ENCODE measurements at places on chromosomes 2 and 18.

- DNase-seq = no peak
Measured at GRCh38 chr2:82790206-82791021, 1668.7 kb downstream of the SUCLG1 start.

DNA sequence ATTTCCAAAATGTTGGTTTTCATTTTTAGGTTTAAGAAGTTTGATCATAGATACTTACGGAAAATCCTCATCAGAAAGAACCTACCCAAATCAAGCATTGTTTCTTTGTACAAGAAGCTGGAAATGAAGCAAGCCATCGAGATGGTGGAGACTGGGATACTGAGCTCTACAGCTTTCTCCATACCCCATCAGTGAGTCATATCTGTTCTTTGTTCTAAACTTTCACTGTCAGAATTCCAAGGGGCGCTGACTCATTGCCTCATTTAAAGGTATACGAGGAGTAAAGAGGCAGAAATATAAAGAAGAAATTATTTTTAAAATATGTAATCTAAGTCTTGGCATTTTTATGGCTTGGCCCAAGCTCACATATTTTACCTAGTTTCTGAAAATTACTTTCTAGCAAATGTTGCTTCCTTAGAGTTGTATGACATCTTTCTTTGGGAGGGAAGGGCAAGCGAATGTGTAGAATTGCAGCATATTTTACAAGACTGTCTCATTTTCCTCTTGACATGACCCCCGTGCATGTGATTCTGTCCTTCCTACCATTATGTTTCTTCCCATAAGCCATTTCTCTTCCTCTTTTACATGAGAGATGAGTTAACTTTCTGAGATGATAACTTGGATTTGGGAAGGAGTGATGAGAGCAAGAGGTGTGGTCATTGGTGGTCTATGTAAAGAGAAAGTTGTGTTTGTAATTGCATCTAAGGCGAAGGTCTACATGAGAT, 41.2 kb downstream of the SLC9A4 start:
- DNase-seq = no peak

DNA sequence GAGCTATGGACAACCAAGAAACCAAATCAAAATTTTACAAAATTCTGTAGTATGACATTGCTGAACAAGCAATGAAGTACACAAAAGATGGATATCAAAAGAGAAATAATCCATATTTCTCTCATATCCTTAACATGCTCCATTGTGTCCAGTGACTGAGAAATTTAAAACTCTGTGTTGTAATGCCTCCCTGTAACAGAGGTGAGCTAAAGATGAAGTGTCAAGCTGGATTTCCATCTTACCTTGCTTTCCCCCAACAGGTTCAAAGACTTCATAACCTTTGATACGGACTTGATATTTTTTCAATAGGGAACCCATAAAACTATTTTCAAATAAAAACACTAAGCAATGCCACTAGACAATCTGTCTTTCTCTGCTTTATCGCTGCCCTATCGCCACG, 95.7 kb upstream of the SERTAD2 start:
- no peak for DNase-seq

DNA sequence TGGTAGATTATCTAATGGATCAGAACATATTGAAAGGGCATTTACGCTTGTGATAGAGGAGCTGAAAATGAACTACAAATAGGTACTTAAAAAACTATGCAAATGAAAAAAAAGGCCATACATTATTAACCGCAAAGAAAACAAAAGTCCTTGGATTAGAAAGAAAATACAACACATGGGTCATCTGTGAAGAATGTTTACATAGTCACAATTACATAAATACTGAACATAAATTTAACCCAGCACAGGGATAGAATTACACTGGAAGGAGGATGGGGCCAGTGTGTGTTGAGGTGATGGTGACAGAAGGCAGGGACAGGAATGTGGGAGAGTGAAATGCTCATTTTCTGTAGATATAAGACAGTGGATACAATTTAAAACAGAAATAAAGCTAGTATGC, 6.6 kb downstream of the NTSR2 start:
- DNase-seq = no peak

- DNase-seq = no peak
Measured at GRCh38 chr2:124001696-124002430, 23.2 kb upstream of the CNTNAP5 start.

- DNase-seq = peak; percentile 8
Measured at GRCh38 chr2:212727751-212728150, 189.1 kb upstream of the ERBB4 start.

GRCh38 chr2:150919901-150920300, 341.8 kb downstream of the RBM43 start:
- no peak for DNase-seq

DNA sequence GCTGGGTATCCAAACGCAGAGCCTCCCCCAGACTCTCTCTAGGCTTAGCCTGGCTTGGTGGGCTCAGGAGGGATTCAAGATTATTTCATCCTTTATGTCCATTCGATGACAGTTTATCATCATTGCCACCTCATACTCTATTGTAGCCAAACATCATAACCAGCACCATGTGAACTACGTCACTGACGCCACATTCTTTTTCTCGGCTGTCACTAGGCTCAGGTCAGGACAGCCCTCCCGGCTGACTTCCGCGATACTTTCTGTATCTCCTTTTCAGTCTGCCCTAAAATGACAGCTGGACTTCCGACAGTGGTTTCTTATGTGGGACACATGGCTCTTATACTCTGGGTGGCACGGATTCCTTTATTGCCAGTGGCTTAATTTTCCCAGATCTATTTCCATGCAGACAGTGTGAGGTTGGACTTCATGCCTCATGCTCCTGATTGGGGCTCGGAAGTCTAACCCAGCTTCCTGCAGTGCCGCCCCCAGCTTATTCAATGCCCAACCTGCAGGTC, 39.8 kb upstream of the SMIM21 start:
- no peak for DNase-seq

DNA sequence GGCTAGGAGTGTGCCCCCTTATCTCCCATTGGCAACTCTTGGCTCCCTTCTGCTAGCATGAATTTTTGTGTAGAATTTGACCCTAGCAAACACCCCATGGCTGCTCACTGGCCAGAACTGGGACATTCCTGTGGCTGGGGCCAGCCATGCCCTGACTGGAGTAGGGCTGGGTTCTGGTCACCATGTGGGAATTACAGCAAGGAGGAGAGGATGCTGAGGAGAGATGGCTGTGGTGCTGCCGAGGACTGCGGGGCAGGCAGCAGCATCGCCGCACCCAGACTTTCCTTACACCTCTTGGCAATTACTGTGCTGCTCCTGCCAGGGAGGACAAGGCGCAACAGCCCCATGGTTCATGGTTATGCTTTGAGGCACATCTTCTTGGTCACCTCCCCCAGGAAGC, 12.7 kb downstream of the KCNF1 start:
- no peak for DNase-seq

- peak; percentile 74 for DNase-seq
Measured at GRCh38 chr18:24019641-24020331, 5.2 kb downstream of the TTC39C start.

GRCh38 chr2:38712413-38712812, 38.7 kb downstream of the SRSF7 start:
- DNase-seq = no peak

DNA sequence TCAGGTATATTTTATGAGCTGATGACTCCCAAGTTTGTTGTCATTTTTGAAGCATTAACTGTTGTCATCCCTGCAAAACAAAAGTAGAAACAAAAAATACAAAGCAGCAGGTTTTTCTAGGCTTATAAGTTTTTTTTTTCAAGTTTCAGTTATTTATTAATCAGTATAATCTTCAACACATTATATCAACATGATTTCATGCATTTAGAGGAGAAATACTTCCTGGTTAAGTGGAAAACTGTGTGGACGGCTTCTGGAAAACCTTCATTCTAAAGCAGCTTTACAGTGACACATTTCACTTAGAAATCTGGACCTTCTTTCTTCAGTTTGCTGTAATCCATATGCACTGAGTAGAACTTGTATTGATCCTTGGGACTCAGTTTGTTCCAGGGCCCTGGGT, 34.6 kb upstream of the CD28 start:
- DNase-seq = no peak

GRCh38 chr2:113977660-113978523, 88.0 kb downstream of the ACTR3 start:
- no peak for DNase-seq

DNA sequence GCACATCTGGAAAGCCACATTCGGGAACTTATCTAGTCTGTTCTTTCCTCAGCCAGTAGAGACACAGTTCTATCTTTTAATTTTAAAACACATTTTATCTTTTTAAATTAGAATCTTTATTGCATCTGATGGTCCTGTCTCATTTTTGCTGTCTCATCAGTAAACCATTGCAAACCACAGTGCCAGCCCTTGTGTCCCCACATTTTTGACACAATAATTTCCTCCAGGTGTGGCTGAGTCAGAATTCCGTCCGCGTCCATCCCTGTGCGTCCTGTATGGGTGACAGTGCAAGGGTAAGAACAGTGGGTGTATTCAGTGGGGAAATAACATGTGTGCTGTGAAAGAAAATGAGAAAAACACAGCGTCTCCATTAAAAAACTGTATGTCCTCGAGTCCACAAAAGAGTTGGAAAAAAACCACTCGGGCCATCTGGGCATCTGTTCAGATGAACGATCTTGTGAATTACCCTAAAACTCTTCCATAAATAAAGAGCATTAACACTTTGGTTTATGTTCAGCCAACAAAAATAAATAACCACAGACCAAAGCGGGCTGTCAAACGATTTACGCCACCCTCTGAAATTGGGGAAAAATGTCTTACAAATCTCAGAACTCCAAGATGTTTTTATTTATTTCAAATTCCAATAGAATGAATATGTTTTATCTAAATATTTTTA, 137.3 kb downstream of the ZNF516 start:
- no peak for DNase-seq

- DNase-seq = no peak
Measured at GRCh38 chr2:154336201-154336600, 362.3 kb upstream of the KCNJ3 start.

DNA sequence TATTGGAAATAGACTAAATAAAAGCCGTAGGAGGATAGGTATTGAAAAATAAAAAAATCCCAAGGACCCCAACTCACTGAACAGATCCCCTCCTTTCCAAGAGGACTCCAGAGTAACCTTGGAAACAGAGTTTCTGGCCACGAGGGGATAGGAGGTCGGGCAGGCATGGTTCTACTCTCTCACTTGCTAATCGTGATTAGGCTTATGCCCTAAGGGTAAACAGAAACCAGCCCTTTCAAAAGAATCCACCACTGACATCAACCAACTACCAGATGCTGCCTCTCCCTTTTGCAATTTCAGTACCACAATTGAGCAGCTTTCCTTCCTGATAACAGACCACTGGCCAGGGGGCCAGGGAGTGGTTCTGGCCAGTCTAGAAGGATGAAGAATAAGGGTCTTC, 477.8 kb downstream of the EIPR1 start:
- DNase-seq = no peak

DNA sequence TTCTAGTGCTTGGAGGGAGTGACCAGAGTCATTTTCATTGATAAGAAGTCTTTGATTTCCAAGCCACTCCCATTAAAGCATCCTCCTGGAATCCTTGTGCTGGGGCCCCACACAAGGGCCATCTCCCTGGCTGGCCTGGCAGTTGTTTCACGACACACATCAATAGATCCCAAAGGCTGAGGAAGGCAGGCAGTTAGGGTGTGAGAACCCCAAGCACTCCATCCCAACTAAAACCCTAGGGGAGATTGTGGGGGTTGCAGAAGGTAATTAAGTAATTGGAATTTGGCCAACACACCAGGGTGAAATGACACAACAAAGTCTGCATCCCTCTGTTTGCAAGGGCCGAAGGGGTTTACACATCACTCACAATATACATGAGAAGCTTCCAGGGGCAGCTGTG, 578.1 kb upstream of the SYT4 start:
- DNase-seq = no peak

DNA sequence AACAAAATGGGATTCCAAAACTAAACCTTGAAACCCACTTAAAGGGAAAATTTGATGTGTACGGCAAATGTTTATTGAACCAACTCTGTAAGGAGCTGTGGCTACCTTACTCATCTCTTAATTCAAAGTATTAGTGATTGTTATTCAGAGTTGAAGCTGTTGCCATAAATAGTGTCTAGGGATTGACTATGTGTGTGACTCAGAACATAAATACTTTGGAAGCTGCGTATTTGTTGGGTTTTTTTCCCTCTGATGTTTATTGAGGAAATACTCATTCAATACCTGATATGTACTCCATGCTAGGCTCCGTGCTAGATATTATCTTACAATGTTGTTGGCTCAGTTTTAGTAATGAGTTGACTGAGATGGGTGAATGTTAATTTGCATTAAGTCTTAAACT, 90.4 kb downstream of the PTRHD1 start:
- DNase-seq = no peak

- DNase-seq = no peak
Measured at GRCh38 chr2:220175967-220176366, 548.5 kb downstream of the SLC4A3 start.

- no peak for DNase-seq
Measured at GRCh38 chr2:217220228-217221013, 360.6 kb upstream of the TNP1 start.

DNA sequence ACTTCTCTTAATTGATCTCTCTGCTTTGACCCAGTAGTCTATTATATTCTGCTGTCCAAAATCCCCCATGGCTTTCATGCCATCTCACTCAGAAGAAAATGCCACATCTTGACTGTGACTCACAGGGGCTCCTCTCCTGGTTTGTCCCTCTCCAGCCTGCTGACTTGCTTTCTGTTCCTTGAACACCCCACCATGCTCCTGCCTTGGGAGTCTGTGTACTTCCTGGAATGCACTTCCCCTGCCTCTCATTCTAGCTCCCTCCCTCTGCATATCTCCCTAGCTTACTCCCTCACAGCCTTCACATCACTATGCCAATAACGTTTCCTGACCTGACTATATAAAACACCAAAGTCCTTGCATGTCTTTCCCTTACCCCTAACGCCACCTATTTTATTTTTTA, 167.2 kb downstream of the TRIB2 start:
- DNase-seq = no peak

GRCh38 chr18:36511791-36512352, 214.4 kb downstream of the FHOD3 start:
- DNase-seq = no peak

- DNase-seq = no peak
Measured at GRCh38 chr2:28231110-28231631, 161.5 kb upstream of the FOSL2 start.

GRCh38 chr2:207290833-207291624, 125.3 kb upstream of the KLF7 start:
- DNase-seq = peak; percentile 32

- no peak for DNase-seq
Measured at GRCh38 chr2:31082002-31082401, 56.2 kb downstream of the GALNT14 start.

GRCh38 chr2:119711352-119711751, 32.4 kb downstream of the TMEM177 start:
- DNase-seq = no peak

Data from activated T-cell treated with anti-CD3 and anti-CD28 coated beads, Interleukin-2, amount 50 U/mL, for 72 hours (primary cell).